ENCODE measurements at places on chromosomes 1 and 21.

DNA sequence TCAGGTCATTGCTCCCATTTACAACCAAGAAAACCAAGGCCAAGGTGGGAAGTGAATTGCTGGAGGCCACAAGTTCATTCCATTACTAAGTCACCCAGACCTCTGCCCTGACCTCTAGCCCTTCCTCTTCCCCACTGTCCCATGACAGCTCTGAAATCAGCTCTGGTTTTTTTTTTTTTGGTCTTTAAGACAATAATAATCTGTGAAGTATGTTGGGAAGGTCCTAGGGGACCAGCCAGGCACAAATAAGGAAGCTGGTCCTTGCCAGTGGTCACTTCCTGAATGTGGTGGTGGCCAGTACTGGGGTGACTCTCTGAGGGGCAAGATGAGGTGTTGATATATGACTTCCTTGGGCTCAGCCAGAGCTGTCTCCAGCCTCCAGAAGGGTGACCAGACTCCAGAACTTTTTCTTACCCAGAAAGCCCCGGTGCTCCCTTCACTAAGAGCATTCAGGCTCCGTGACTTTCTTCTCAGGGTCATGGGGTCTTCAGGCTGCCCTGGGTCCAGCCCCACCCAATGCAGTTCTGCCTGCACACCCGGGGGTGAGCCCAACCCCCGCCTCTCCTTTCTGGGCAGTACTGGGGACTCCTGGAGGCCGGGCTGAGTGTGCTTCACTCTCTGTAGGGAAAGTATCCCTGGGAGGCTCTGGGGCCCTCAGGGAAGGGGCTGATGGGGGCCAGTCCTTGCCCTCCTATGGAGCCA lies 159.6 kb downstream of the PTPRU start:
- no peak for DNase-seq

DNA sequence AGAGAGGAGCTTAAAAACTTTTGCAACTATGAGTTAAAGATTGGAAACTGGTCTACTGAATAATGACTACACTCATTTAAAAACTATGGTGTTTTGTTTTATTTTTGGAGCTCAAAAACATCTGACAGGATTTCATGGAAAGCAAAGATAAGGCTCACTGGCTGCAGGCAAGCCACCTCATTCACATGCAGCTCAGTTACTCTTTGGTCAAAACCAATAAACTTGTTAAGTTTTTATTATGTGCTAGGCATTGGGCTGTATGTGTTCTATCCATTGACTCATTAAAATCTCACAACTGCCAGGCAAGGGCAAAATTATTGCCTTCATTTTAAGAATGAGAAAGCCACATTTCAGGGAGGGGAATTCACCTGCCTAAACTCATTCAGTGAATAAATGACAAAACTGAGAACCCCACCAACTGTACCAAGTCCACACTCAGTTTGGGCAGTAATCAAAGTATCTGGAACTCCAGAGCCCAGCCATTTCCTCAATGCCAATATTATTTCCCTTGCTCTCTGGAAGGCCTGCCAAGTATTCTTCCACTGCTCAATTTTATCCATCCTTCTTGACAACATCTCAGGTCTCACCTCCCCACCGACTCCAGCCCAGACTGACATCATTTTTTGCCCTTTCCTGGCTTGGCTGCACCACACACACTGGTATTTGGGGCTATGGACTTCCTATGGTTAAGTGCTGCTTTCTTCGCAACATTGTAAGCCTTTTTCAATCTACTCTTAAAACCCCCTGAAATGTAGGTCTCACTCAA lies 401.1 kb upstream of the NFIA start:
- no peak for DNase-seq

- DNase-seq: no peak
Measured at GRCh38 chr1:93448292-93448982, 519 bp downstream of the FNBP1L start.

DNA sequence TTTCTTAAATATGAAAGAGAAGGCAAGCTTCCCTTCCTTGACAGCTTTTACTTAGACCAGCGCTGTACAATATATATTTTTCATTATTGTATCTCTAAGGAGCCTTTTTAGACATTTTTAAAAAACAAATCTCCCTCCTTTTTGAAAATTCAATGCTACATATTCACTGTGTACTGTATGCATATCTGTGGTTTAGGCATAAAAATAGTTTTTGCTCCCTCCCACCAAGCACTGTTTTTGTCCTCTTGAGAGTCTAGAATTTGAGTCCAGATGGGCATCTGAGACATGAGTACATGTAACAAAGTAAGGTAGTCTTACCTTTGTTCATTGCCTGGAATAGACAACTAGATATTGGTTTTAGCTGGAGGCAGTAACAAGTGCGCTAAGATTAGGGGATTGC lies 488.5 kb upstream of the RUNX1 start:
- no peak for DNase-seq

DNA sequence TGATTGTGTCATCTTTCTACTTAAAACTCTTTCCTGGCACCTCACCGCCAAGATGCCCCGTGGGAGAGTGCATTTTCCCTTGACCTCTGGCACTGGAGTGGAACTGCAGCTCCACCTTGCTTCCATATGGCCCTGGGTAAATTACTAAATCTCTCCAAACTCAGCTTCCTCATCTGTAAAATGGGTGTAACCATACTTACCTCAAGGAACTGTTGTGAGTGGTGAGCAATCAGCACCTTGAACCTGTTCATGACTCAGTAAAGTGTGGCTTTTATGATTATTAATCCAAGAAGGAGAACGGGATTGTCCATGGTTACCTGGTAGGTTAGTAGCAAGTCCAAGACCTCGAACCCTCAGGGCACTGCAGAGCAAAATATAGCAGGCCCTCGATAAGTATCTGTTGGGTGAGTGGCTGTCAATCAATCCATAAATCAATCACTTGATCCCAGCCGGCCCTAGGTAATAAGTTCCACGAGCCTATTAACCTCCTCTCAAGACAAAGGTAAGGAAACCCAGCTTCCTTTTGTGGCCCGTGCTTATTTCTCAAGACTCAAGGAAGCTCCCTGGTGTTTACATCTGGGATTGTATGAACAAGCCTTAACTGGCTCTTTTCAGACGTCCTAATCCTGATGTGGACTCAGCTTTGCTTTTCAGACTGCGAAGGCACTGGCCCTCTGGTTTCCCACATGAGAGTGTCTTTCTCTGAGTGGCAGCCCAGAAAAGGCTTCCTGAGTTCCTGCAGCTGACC lies 114.0 kb upstream of the GJB5 start:
- DNase-seq: no peak

DNA sequence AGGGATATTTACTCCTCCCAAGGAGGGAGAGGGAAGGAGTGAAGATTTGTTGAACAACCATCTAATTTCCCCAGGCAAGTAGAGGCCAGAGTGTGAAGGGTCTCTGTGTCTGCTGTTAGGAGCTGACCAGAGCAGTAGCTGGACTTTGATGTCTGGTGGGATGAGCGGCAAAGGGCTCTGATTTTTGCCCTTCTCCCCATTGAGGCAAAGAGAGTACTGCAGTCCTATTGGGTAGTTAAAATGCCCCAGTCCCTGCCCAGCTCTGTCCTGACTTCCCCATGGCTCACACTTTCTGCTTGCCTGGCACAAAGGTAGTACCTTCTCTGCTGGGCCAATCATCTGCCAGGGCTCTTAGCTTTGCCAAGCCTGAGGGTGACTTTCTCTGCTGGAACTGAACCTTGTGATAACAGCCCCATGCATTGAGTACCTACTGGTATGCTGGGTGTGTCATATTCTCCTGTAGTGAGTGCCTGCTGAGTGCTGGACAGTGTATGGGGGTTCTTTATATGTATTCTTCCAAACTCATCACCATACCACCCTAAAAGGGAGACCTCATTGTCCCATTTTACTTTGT lies 64.0 kb upstream of the SELENON start:
- no peak for DNase-seq

- DNase-seq: no peak
Measured at GRCh38 chr1:160888926-160889325, 3.9 kb upstream of the ITLN1 start.

DNA sequence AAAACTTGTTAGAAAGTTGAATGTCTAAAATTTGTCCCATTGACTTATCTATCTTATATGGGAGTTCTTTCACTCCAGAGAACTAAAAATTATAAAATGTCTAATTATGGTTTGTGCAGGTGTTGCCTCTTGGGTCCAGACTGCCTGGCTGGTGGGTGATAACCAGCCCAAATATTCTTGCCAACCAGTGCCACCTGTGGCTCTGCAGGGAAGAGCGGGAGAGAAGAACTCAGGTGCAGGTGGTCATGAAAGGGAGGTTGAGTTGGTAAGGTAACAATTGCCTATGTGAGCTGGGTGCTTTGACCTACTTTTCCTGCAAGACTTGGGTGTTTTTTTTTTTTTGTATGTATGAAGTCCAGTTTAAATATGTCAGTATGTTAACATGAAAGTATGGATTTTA lies 10.2 kb downstream of the RPS6KC1 start:
- DNase-seq: no peak

DNA sequence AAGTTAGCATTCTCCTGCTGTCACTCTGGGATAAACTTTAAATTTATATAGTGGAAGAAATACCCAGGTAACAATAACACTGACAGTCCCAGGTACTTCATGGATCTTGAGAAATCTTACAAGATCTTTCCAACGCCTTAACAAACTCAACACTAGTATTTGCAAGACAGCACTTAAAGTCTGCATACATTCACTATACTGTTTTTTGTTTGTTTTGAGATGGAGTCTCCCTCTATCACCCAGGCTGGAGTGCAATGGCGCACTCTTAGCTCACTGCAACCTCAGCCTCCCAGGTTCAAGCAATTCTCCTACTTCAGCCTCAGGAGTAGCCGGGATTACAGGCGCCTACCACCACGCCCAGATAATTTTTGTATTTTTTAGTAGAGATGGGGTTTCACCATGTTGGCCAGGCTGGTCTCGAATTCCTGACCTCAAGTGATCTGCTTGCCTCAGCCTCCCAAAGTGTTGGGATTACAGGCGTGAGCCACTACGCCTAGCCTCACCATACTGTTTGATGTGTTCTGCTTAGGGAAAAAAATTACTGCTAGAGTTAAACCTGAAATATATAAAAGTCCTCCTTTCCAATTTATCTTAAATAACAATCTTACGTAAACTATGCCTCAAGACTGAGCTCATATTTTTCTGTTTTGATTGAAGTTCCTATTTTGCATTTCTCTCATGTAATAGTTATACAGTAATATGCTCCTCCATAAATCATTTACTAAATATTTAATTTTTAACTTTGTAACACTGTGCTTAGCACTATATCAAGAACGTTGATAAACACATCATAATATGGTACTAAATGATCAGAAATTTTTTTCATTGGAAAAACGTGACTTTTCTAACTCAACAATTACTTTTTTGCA lies 17.5 kb downstream of the EYA3 start:
- no peak for DNase-seq

DNA sequence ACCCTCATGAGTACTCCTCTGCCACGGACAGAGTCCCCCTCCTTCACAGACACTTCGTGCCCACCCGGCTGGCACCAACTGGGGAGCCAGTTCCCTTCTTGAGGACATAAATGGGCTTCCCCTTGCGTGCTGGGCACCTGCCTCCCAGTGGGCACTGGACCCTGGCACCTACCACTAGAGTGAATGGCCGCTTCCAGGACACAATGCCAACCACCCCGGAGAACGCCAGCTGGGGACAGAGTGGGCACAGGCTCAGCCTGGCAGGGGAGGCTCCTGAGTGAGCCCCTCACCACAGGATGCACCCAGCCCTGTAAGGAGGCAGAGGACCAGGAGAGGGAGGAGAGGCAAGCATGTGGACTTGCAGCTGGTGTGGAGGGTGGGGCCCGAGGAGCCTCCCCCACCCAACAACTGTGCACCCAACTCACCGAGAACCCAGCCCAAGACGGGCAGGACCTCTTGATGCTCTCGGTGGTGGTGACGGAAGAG lies 1.0 kb downstream of the ENTREP3 start:
- DNase-seq: no peak

DNA sequence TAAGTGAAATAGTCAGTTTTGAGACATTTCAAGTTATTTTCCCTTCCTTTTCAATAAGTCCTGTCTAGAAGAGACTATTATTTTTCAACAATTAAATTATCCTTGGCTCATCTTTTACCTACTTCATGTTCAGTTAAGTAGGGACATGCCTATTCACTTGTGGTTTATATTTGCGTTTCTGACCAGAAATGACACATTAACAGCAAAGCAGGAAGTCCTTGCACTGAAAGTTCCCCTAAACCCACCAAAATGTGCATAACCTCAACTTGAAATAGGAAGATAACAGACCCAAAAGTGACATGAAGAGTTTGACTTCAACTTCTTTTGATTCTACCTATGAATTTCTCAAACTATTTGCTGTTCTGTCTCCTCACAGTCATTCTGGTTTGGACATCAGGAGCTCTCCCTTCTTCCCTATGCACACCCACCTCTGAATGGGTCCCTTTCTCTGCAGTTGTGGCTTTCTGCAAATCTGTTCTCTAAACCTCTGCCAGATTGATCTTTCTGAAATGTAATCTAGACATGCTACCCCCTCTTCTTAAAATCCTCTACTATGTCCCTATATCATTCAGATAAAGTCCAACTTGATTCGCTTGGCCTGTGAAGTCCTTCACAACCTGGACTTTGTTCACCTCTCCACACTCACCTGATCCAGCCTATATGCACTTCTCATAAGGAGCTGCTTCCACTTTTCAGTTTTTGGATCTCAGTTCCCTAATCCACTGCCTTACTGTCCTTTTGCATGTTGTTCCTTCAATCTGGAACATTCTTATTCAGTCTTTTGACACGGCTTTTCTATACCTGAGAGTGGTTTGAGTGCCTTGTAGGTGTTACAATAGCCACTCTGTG lies 661.5 kb upstream of the ADGRL4 start:
- no peak for DNase-seq

DNA sequence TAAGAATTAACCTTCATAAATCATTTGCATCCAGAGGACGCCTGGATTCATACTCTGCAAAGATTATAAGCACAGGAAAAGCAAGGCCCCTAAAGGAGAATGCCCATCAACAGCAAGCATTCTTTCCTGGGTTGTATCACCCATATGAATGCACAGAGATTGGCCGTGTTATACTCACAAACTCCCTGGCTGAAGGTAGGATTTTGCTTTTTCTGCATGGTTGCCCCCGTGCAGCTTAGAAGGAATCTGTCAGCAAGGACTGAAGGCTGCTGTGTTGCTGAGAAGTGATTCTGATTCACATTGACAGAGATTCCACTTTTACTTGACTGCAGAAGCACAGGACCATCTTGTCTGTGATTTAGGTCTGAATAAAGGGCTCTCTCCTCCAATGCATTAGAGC lies 283.0 kb downstream of the LRRIQ3 start:
- DNase-seq: no peak

All from activated T-helper 1 cell treated with anti-CD3 and anti-CD28 coated beads, Interleukin-2, amount 50 U/mL, for 16 hours (primary cell).